ENCODE measurements at places on chromosomes 7 and 10.

DNA sequence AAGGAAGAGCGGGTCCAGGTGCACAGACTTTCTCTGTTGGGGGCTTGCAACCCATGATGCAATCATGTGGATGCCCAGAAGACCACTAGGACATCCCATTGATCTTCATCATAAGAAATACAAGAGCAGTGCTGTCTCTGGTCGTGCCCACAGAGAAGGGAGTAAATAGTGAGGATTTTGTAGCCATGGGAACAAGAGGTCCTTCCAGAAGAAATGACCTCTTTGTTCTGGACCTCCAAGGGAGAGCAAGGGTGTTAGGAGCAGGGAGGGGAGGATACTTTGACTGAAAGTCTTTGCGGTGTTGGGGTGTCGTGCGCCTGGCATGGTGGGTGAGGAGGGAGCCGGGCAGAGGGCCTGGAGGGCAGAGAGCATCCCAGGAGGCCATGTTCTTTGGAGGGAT is 55.0 kb upstream of the EN2 start:
- DNase-seq, result no peak

- no peak for DNase-seq
Measured at GRCh38 chr7:73560109-73560835, 2.8 kb upstream of the BCL7B start.

DNA sequence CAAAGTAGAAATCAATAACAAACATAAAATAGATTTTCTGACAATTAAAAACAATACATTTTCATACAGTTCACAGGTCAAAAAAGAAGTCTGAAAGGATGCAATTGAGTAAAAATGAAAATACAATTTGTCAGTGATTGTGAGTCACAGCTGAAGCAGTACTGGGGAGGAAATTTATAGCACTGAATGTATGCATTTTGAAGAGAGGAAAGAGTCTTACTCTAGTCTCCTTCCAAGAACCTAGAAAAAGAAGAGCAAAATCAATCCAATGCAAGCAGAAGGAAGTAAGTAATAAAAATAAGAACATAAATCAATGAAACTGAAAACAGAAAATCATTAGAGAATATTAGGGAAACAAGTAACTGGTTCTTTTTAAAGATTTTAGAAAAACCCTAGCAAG is 507.2 kb upstream of the IGFBP3 start:
- no peak for DNase-seq

- no peak for DNase-seq
Measured at GRCh38 chr7:133887459-133887858, 239.7 kb upstream of the LRGUK start.

DNA sequence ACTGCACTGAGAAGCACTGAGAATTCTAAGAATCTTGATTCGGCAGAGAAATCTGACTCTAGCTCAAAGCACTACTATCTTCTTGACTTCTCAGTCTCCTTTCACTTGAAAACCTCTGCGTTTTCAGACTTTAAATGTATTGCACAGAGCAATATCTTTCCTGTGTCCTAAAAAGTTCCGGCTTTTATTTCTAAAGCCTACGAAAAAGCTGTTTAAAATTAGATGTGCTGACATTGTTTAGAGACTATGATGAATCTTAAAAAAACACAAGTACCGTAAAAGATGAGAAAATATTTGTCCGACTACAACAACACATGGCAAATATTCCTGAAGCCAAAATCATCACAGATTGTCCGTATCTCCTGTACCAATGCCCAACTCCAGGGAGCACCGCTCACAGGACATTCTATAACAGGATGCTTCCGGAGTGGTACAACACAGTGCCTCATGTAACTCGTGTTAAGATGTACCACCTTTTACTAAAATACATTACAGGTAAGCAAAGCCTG is 136.9 kb downstream of the CUBN start:
- peak; percentile 45 for DNase-seq

DNA sequence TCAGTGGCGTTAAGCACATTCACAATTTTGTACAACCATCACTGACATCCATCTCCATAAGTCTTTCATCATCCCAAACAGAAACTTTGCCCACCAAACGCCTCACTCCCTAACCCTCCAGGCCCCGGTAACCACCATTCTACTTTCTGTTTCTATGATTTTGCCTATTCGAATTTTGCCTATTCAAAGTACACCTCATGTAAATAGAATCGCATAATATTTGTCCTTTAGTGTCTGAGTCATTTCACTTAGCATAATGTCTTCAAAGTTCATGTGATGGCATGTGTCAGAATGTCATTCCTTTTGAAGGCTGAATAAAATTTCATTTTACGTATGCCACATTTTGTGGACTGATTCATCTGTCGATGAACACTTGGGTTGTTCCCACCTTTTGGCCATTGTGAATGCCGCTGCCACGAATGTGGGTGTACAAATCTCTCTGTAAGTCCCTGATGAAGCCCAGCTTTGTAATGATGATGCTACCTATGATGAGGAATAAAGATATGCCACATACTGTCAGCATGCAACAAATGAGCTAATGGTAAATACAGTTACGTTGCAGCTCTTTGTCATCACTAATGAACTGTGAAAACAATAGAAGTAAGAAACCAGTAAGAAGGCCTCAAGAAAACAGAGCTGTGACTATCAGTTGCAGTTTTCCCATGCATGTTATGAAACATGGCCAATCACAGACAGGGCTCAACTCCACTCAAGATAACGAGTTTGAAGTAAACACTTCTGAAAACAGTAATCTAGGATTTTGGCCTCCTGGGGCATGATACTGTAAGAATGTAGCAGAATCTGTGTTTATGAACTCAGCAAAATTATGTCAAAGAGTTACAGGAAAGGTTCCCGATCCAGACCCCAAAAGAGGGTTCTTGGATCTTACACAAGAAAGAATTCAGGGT is 120.0 kb downstream of the ADAM12 start:
- no peak for DNase-seq

GRCh38 chr10:31876652-31877352 is 51.8 kb downstream of the ARHGAP12 start:
- peak; percentile 26 for DNase-seq

DNA sequence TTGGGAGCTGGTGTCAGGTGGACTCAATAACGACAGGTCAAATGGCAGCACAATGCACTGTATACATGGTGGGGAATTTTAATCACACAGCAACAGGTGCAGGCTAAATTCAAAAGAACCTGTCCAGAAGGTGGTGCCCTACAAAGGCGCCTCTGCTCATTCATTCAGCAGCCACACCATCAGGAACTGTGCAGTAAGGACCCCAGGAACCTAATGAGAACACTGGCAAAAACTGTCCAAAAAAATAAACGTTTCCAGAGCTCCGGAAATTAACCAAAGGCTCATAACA is 21.9 kb upstream of the CRYGN start:
- no peak for DNase-seq

DNA sequence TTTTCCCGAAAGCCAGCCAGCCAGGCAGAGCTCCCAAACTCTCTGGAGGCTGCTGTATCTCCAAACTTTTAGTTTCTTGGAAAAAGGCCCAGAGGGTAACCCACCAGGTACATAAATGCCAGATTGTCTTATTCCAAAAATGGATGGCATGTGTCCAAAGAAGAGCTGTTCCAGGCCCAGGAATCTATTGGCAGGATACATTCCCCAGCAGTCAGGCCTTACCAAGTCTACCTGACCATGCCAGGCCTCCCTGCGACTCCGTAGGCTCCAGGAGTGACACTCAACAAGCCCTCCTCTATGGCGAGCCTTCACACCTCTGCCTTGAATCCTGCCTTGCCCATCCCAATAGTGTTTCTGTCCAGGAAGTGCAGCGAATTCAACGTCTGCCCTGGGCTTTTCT is 95.6 kb downstream of the GRB10 start:
- no peak for DNase-seq

DNA sequence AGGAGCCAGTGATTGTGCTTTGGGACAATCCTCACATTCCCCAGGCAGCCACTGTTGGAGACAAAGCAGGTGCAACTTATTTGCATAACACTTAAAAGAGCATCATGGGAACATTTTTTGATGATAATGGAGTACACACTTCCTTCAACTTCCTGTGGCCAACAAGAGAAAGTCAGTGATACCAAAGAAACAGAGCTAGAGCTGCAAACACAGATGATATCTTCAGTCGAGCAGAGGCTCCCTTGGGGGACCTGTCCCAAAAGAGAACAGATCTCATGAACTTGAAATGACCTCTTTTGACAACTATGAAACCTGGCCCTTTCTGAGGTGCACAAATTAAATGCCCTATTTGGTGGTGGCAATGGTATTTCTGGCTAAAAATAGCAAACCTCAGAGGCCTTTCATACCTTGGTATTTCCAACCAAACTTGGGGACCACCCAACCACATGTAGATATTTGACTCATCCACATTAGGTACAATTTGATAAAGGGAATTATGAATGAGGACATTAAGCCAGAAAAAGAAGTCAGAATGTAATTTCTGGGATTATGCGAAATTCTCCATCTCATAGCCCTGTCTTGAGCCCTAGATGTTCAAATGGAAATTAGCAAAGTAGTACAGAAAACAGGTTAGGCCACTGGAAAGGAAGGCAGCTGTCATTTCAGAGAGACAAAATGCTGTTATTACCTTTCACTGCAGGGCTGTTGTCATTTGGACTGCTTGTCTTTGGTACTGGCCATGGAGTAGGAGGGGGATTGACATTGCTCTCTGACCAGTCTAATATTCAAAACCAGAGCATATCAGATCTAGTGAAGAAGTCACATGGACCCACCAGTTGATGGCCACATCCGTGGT is 146.2 kb downstream of the ICA1 start:
- no peak for DNase-seq

DNA sequence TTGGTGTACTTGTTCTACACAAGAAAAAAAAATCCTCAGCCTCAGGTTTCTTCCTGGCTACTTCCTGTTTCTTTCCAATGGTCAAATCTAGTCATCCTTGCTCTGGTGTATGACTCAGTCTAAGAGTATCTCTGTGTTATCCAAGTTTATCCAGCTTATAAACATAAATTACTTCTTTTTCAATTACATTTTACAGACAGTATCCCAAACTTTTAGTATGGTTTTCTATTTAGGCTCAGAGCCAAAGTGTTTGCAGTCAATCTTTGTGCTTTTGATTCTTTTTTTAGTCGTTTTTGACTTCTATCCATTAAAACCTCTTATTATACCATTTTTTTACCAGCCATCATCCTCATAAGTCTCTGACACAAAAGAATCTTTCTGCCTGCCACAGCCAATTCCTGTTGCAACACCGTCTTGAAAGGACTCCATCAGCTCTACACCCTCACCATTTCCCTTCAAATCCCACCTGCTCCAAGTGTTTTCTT is 294.6 kb downstream of the PTEN start:
- DNase-seq, result peak; percentile 11

- DNase-seq, result no peak
Measured at GRCh38 chr7:26076691-26077090, 75.3 kb upstream of the NFE2L3 start.

GRCh38 chr10:104318810-104319741 is 19.2 kb downstream of the ITPRIP start:
- no peak for DNase-seq

- no peak for DNase-seq
Measured at GRCh38 chr7:117470777-117471176, 9.0 kb upstream of the CFTR start.

DNA sequence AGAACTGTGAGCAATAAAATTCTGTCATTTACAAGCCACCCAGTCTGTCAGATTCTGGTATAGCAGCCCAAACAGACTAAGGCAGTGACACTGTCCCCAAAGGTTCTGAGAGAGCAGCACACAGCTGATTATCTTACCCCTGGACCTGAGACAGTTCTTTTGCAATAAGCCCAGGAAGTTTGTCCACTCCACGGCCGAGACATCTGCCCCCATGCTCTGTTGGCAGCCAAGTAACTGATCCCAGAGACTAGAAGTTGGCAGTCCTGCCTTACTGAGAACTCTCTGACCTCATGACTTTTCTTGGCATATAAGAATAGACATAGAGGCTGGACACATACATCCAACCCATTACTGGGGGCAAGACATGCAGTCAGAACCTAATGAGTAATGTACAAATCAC is 243.0 kb upstream of the GRB10 start:
- no peak for DNase-seq

- peak; percentile 10 for DNase-seq
Measured at GRCh38 chr7:154415709-154416399, 363.7 kb downstream of the DPP6 start.

DNA sequence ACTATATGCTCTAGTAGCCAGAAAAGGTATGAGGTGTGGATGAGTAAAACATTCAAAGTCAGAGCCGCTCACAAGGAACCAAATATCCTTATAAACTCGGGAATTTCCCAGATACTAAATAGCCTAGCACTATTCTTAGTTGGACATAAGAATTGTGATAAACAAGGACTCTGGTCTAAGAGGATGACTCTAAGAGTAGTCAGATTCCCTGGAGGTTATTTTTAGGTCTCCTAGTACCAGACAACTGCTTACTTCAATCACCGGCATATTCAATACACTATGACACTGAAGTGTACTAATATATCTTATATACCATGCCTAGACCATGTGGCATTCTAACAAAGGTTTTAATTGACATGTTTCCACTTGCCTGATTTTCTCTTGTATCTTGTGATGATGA is 56.5 kb downstream of the LMBR1 start:
- DNase-seq, result no peak

- no peak for DNase-seq
Measured at GRCh38 chr7:70807650-70808049, 324.3 kb upstream of the GALNT17 start.

DNA sequence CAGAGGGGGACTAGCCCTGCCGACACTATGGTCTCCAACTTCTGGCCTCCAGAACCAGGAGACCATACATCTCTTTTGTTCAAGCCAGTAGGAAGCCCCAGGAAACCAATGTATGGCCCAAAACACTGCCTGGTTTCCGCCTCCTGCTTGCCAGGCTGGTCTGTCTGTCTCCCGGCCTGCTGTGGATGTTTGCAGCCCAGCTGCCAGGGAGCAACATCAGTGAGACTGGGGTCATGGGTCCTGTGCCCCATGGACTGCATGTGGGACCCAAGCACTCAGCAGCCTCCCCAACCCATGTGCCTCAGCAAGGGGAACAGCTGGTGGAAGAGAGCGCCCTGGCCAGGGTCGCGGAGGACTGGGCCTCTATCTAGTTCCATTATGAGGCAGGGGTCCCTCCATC is 33.4 kb upstream of the NUB1 start:
- no peak for DNase-seq

- no peak for DNase-seq
Measured at GRCh38 chr10:44379907-44380306, 5.0 kb downstream of the CXCL12 start.

DNA sequence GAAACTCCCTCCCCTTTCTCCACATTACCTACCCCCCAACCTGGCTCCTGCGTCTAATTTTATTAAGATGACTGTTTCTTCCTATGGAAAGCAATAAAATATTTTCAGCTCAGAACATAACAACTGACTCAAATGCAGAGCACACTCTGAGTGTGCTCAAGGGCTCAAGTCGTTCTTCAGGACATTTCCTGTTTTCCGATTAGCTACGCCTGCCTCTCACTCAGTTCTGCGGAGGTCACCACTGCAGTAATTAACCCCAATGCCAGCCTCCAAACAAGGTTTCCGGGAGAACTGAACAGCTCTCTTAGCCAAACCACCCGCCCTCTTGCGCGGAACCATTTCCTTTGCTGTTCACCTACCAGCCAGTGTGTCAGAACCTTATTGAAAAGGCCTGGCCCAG is 19.3 kb downstream of the MYOF start:
- no peak for DNase-seq

All from eye (tissue), 1 donor.